H7 (cell line): ENCODE measurements at places on chromosomes 11 and 22. TPM values are rescaled to one million over a fixed set of nuclear protein-coding genes. Genes with fewer than 3 reads are reported as not detected.

- DNase-seq = peak; percentile 49
These were observed 568 bp downstream of the ALG8 start for GRCh38 chr11:78138694-78139421.

DNA sequence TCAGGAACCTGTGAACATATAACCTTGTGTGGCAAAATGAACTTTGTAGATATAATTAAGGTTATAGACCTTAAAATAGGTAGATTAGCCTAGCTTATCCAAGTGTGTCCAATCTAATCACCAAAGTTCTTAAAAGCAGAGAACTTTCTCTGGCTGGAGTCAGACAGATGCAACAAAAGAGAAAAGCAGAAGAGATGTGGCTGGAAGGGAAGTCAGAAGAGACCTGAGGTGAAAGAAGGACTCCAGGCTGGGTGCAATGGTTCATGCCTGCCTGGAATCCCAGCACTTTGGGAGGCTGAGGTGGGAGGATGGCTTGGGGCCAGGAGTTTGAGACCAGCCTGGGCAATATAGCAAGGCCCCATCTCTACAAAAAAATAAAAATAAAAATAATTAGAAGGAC is 39.4 kb upstream of the SWAP70 start:
- no peak for DNase-seq

GRCh38 chr11:19753451-19754106 is 40.9 kb downstream of the NAV2 start:
- no peak for DNase-seq

- peak; percentile 87 for DNase-seq
These were observed 18.1 kb upstream of the BDNF start for GRCh38 chr11:27718346-27718862.

GRCh38 chr11:103079833-103080232 is 12.1 kb downstream of the DCUN1D5 start:
- no peak for DNase-seq

DNA sequence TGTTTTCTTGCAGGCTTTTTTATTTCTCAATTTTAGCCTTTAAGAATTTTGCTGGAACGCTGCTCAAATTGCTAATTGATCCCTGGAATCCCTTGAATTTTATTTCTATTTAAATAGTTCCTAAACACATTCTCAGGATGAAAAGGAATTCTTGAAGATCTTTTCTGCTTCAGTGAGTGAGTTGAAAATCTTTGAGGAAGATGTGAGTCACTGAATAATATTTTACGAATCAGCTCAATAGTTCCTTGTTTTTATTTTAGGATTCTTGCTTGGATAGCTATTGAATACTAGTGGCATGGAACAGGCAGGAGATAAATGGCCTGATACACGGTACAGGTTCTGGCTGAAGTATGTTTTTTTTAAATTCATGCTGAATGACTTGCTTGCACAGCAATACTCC is 194.6 kb upstream of the CCDC90B start:
- no peak for DNase-seq

- peak; percentile 45 for DNase-seq
These were observed 19.7 kb downstream of the CXCR5 start for GRCh38 chr11:118903204-118904015.

The ANGPTL5 gene
- not detected in 2 replicates for total RNA-seq

DNA sequence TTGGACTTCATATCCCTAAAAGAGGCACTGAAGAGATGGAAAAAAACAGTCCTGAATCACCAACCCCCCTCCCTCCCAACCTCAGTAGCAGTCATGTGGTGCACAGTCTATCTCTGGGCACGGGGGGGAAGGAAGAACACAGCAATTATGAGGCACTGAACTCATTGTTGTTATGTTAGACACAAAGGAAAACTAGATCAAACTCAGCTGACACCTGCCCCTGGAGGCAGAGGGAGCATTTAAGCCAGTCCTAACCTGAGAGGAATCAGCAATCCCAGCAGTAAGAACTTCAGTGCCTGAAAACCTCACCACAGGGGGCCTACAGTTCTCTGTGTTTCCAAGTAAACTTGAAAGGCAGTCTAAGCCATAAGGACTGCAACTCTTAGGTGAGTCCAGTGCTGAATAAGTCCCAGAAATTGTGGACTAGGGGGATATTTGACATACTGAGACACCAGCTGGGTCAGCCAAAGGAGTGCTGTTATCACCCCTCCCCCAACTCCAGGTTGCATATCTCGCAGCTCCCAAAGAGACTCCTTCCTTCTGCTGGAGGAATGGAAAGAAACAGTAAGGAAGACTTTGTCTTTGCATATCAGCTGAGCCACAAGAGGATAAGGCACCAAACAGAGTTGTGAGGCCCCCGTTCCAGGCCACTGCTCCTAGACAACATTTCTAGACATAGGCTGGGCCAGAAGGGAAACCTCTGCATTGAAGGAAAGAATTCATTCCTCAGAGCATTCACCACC is 72.5 kb downstream of the GLYATL1 start:
- DNase-seq = peak; percentile 42

The NLRP14 gene
- total RNA-seq = 0.07 and 0.11 TPM in 2 replicates

DNA sequence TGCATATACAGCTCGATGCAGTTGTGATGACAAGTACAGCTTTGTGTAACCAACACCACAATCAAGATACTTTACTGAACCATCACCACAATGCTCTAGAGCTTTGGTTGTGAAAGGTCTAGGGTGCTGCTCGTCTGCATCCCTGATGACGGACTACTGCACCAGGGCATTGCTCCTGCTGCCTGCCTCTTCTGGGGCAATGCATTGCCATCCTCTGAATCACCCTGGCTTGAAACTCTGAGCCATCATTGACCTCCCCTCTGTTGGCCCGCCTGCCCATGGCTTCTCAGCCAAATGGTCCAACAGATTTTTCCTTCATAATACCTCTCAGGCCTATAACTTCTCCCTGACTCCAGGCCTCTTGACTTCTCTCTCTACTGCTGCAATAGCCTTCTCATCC is 77.4 kb upstream of the CSNK2A3 start:
- DNase-seq = no peak

The OR2AT4 gene
- not detected in 2 replicates for total RNA-seq

- no peak for DNase-seq
These were observed 288.4 kb upstream of the CCDC90B start for GRCh38 chr11:83574519-83574918.

DNA sequence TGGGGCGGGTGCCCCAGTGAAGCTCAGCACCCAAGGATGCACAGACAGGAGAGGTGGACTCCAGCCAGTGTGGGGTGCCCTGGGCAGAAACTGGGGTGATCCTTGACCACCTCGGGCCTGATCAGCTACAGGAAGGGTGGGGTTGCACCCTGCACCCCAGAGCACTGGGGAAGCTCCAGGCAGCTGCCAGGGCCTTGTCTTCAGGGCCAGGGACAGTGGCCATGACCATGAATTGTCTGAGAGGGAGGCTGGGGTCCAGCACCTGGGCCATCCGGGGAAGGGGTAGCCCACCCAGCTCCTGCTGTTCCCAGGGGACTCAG is 17.6 kb downstream of the IL17REL start:
- peak; percentile 43 for DNase-seq
